Activated B cell treated with CpG ODN at 0.5 μM for 24 hours (primary cell): ENCODE measurements at places on chromosomes 2 and 18. TPM values are rescaled to one million over a fixed set of nuclear protein-coding genes. Genes with fewer than 3 reads are reported as not detected.

Gene CHRNA1
- not detected in 2 replicates for total RNA-seq

DNA sequence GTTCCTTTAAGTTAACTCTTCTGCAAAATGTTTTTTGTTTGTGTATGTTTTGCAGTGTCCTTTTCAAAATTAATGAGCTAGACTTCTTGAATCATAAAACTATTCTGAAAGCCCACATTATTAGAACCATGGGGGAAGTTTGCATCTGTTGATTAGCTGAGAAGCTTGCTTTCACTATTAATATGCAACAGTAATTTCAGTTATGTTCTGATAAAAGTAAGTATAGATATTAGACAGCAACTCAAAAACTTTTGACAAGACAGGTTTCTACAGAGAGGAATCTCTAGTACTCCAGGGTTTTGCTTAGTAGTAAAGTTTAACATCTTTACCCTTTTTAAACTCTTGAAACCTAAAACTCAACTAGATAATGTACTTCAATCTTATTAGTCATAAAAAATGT, 147.8 kb downstream of the UBE2E3 start:
- no peak overlapping the region for H3K27ac ChIP-seq
- H3K4me1 ChIP-seq: peaks cover 8% of the 10 kb centered on the region
- no peak for DNase-seq
- no peaks in the 10 kb centered on the region for H3K36me3 ChIP-seq
- H3K27me3 ChIP-seq: no peaks in the 10 kb centered on the region
- H3K4me3 ChIP-seq: no peak overlapping the region

DNA sequence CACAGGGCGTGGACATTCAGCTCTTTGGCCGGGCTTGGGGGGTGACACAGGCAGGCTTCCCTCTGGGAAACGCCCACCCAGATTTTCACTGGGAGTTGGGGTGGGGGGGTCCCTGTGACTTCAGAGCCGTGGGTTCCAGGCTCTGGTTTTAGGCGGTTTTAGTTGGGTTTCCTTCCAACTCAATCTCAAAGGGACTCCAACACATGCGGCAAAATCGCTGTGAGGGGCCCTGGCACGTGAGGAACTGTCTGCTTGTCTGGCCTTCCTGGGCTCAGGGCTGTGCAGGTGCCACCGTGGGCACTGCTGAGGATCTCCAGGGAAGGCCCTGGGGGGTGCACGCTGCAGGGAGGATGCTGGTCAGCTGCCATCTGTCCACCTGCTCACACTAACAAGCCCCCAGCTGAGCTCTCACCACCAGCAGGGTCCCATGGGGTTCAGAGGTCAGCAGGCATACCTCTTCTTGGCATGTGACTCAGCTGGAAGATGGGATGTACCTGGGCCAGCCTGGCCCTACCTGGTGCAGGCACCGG, 11.7 kb downstream of the HS6ST1 start:
- H3K36me3 ChIP-seq: peaks cover 4% of the 10 kb centered on the region
- no peak overlapping the region for H3K4me3 ChIP-seq
- H3K27ac ChIP-seq: no peak overlapping the region
- H3K27me3 ChIP-seq: no peaks in the 10 kb centered on the region
- DNase-seq: no peak

DNA sequence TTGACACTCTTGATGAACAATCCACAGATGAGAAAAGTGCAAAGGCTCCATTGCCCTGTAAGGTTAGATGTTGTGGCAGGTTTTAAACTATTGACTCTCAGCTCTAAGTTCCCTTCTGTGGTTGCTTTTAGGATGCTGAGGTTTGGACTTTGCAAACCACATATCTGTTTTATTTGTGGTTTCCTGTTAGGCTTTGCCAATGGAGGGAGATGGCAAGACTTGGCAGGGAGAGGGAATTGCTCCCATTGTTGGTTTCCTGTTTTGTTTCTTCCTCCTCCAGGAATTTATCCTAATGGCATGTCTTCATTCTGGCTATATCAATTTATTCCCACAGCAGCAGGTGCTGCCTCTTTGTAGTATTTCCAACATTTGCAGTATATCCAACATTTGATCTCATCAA, 772.3 kb downstream of the LRRTM4 start:
- H3K36me3 ChIP-seq: no peaks in the 10 kb centered on the region
- DNase-seq: no peak
- H3K4me3 ChIP-seq: no peak overlapping the region
- H3K4me1 ChIP-seq: no peaks in the 10 kb centered on the region

Gene ST8SIA5
- total RNA-seq: not detected in 2 replicates

GRCh38 chr2:188320861-188321260, 29.2 kb downstream of the GULP1 start:
- H3K4me1 ChIP-seq: no peaks in the 10 kb centered on the region
- no peaks in the 10 kb centered on the region for H3K36me3 ChIP-seq
- DNase-seq: no peak
- no peaks in the 10 kb centered on the region for H3K27me3 ChIP-seq

- H3K4me1 ChIP-seq: no peaks in the 10 kb centered on the region
- no peak overlapping the region for H3K27ac ChIP-seq
- no peaks in the 10 kb centered on the region for H3K27me3 ChIP-seq
- DNase-seq: no peak
Measured at GRCh38 chr2:37026050-37026449, 58.1 kb downstream of the HEATR5B start.

Gene GNAL
- 0.22 TPM in 1 of 2 replicates, not detected in the other for total RNA-seq

DNA sequence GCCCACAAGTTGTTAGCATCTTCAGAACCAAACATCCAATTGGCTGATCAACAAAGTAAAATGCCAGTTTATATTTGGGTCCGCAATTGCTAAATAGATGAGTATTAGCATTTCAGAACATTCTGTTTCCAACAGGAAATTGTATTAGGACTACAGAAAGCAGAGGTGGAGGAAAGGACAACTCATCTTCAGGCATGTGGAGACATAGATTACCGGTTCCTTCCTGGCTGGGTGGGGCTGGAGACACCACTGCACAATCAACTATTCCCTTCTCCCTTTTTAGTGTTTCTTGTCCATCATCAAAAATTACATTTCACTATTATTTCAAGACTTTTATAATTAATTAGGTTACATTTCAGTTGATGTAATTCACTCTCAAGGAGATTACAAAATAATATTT, 83.8 kb downstream of the ADAM23 start:
- no peak for DNase-seq
- H3K27ac ChIP-seq: no peak overlapping the region
- H3K36me3 ChIP-seq: no peaks in the 10 kb centered on the region
- no peaks in the 10 kb centered on the region for H3K4me1 ChIP-seq
- no peaks in the 10 kb centered on the region for H3K27me3 ChIP-seq

GRCh38 chr2:226354434-226354833, 445.2 kb downstream of the IRS1 start:
- H3K27me3 ChIP-seq: no peaks in the 10 kb centered on the region
- no peak for DNase-seq
- no peaks in the 10 kb centered on the region for H3K36me3 ChIP-seq

GRCh38 chr2:1032030-1032429, 81.4 kb downstream of the SNTG2 start:
- H3K27ac ChIP-seq: no peak overlapping the region
- no peaks in the 10 kb centered on the region for H3K27me3 ChIP-seq
- no peak overlapping the region for H3K4me3 ChIP-seq
- no peaks in the 10 kb centered on the region for H3K36me3 ChIP-seq
- DNase-seq: no peak
- peaks cover 3% of the 10 kb centered on the region for H3K4me1 ChIP-seq

DNA sequence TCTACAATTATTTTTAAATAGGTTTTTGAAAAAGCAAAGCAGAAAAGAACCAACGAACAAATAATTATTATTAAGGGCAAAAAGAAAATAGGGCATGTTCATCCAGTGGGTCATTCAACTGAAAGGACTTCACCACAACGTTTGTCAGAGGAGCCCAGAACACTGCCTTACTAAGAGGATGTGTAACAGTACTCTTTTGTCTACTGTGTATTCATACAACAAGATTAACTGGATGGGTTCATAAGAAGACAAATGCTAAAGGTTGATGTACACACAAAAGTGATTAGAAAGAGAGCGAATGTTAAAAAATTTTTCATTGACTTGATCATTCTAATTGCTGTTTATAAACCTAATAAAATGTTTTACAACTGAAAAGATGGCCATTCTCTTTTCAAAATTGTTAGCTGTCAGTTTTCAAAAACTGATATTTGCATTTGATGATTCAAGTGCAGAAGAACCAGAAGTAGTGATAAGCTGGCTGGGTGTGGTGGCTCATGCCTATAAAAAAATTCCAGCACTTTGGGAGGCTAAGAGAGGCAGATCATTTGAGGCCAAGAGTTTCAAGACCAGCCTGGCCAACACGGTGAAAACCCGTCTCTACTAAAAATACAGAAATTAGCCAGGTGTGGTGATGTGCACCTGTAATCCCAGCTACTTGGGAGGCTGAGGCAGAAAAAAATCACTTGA, 33.1 kb downstream of the MGAT4A start:
- H3K36me3 ChIP-seq: peaks cover 2% of the 10 kb centered on the region
- H3K27ac ChIP-seq: no peak overlapping the region
- H3K4me3 ChIP-seq: no peak overlapping the region
- H3K4me1 ChIP-seq: peaks cover 26% of the 10 kb centered on the region
- DNase-seq: no peak
- no peaks in the 10 kb centered on the region for H3K27me3 ChIP-seq

Gene CXCR1
- total RNA-seq: not detected in 2 replicates

DNA sequence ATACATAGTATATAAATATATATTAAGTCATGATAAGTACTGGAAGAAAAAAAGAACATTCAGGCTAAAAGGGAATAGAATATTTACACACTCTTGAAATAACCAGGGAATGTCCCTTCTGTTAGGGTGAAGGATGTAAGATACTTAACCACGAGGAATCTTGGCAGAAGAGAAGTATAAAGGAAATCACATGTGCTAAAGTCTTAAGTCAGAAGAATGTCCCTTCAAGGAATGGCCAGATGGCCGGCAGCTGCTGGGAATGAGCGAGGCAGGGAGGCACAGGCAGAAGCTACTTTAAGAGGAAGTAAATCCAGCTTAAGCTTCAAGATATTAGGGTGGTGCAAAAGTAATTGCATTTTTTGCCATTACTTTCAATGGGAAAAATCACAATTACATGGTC, 5.5 kb downstream of the CCDC102B start:
- H3K36me3 ChIP-seq: no peaks in the 10 kb centered on the region
- no peak for DNase-seq
- H3K27ac ChIP-seq: no peak overlapping the region
- no peaks in the 10 kb centered on the region for H3K27me3 ChIP-seq
- no peak overlapping the region for H3K4me3 ChIP-seq

GRCh38 chr2:37181726-37182684, 6.5 kb downstream of the SULT6B1 start:
- no peaks in the 10 kb centered on the region for H3K36me3 ChIP-seq
- H3K4me1 ChIP-seq: no peaks in the 10 kb centered on the region
- H3K4me3 ChIP-seq: no peak overlapping the region
- H3K27ac ChIP-seq: no peak overlapping the region
- H3K27me3 ChIP-seq: peaks cover 2% of the 10 kb centered on the region

DNA sequence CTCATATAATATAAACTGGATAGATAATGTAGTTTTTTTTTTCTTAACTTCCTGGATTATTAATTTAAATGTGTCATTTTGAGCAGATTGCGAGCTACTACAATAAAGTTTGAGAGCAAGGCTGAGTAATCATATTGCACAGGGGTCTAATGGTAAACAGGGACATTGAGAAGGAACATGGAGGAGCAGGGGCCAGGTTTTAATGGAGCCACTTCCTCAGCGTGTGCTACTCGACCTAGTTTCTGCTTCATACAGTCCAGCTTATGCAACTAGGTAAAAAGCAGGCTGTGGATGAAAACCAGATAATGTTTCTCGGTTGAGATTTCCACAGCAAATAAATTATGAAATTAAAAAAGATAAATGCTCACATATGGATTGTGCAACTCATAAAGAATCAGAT, 1915.7 kb upstream of the CELF4 start:
- H3K4me3 ChIP-seq: no peak overlapping the region
- no peaks in the 10 kb centered on the region for H3K27me3 ChIP-seq
- DNase-seq: no peak
- H3K27ac ChIP-seq: no peak overlapping the region
- H3K4me1 ChIP-seq: no peaks in the 10 kb centered on the region
- no peaks in the 10 kb centered on the region for H3K36me3 ChIP-seq

- no peak overlapping the region for H3K27ac ChIP-seq
- no peak overlapping the region for H3K4me3 ChIP-seq
- H3K36me3 ChIP-seq: no peaks in the 10 kb centered on the region
- no peaks in the 10 kb centered on the region for H3K4me1 ChIP-seq
Measured at GRCh38 chr2:132460781-132461180, 44.2 kb downstream of the GPR39 start.

Gene TEKT4
- 0.15 TPM in 1 of 2 replicates, not detected in the other for total RNA-seq

- H3K4me3 ChIP-seq: no peak overlapping the region
- H3K27me3 ChIP-seq: no peaks in the 10 kb centered on the region
- H3K36me3 ChIP-seq: peaks cover 15% of the 10 kb centered on the region
- DNase-seq: no peak
- H3K27ac ChIP-seq: no peak overlapping the region
- no peaks in the 10 kb centered on the region for H3K4me1 ChIP-seq
Measured at GRCh38 chr2:239120664-239121063, 272.8 kb downstream of the TWIST2 start.

Gene CCDC85A
- total RNA-seq: not detected in 2 replicates

Gene PFN4
- 0.34 and 0.60 TPM in 2 replicates for total RNA-seq

Gene IL18R1
- 1.7 and 2.2 TPM in 2 replicates for total RNA-seq

Gene CDK5R2
- total RNA-seq: 0.07 TPM in 1 of 2 replicates, not detected in the other

- H3K27me3 ChIP-seq: no peaks in the 10 kb centered on the region
- H3K4me3 ChIP-seq: no peak overlapping the region
- H3K4me1 ChIP-seq: no peaks in the 10 kb centered on the region
- H3K27ac ChIP-seq: no peak overlapping the region
Measured at GRCh38 chr2:150989969-150990368, 271.7 kb downstream of the RBM43 start.
